ENCODE measurements at places on chromosomes 3 and 15.

- no peak for DNase-seq
Observed at GRCh38 chr3:17554078-17554477, 188.4 kb downstream of the TBC1D5 start.

- no peak for DNase-seq
Observed at GRCh38 chr3:10253731-10254130, 5.5 kb downstream of the TATDN2 start.

DNA sequence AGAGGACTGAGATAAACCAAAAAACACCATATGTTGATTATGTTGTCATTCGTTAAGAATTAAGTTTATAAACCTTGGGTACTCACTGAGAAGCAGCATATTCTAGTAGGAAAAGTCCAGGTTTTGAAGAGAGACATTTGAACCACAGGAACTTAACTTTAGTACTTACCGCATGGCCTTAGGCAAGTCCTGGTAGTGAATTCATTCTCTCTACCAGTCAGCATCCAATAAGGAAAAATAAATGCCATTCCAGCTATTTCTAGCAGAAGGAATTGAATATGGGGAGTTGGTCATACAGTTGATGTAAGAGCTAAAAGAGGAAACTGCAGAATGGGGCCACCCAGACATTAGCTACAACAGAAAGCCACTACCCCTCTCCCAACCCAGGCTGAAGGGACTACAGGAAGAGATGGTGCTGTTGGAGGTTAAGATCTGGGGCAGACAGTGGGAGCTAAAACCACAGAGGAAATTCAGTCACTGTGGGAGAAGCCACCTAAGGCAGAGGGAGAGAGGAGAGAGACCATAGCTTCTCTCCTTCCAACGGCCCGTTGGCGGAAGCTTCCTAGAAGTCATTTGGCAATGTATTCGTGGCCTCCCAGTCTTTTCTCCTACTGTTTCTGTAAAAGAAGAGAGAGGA, 133.8 kb upstream of the RARB start:
- no peak for DNase-seq

- no peak for DNase-seq
Observed at GRCh38 chr3:10632741-10633140, 127.4 kb upstream of the ATP2B2 start.

DNA sequence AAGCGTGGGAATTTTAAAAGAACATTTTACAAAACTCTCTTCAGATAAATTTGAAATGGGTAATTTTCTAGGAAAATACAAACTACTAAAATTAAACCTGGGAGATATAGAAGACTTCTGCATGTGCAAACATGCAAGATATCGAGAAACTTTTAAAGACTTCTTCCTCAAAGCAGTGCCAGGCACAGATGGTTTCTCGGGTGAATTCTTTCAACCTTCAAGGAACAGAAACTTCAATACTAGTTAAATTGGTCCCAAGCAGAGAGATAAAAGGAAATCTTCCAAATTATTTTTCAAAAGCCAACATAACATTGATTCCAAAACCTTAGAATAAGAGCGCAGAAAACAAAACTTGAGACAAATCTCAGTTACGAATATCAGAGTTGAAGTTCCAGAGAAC, 732.7 kb downstream of the PDCD6IP start:
- no peak for DNase-seq

- DNase-seq, result no peak
Observed at GRCh38 chr3:13197281-13197680, 124.1 kb upstream of the IQSEC1 start.

- no peak for DNase-seq
Observed at GRCh38 chr3:73409138-73409763, 215.5 kb downstream of the PDZRN3 start.

- DNase-seq, result no peak
Observed at GRCh38 chr3:194150252-194150934, 14.4 kb downstream of the HES1 start.

GRCh38 chr15:41876689-41877088, 17.2 kb downstream of the SPTBN5 start:
- DNase-seq, result no peak

DNA sequence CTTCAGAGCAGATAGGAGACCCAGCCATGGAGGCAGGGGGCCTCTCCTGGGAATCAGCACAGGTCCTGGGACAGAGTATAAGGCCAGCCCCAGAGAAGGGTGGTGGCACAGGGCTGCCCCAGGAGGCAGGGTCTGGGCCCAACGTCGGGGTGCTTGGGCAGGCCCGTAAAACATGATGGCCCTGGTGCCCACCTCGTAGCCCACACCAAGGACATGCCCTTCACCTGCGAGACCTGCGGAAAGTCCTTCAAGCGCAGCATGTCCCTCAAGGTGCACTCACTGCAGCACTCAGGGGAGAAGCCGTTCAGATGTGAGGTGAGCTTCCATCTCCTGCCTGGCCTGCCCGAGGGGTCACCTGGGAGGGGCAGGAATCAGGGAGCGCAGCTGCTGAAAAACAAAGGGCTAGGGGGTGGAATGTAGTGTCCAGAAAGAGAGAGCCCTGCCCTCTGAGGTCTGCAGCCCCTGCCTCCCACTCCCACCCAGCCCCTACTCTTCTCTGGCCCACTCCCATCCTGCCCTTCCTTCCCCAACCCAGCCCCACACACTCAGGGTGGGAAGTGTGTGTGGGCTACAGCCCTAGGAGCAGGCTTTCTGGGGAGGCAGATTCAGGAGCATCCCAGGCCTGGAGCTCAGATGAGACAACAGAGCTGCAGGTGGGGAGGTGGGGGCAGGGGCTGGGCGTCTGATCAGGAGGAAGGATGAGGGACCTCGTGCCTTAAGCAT, 9.5 kb downstream of the ZBTB47 start:
- no peak for DNase-seq

DNA sequence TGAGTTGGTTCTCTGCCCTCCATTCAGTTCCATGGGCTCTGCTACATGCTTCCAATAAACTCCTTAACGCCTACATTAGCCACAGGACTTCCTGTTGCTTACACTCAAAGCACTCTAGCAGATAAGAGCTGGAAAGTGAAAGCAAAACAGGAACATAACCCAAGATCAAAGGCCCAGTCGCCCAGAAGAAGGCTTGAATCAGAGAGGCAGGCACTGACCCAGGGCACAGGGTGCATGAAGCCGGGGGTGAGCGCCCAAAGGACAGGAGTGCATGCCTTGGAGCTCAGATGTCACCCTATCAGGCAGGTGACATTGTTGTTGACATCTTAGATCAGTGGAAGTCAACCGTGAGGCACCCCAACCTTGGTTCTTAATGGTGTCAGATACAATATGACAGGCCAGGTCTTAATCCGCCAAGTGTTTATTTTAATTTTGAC, 235.1 kb downstream of the UACA start:
- no peak for DNase-seq

GRCh38 chr3:194675680-194676079, 3.7 kb upstream of the LSG1 start:
- no peak for DNase-seq

DNA sequence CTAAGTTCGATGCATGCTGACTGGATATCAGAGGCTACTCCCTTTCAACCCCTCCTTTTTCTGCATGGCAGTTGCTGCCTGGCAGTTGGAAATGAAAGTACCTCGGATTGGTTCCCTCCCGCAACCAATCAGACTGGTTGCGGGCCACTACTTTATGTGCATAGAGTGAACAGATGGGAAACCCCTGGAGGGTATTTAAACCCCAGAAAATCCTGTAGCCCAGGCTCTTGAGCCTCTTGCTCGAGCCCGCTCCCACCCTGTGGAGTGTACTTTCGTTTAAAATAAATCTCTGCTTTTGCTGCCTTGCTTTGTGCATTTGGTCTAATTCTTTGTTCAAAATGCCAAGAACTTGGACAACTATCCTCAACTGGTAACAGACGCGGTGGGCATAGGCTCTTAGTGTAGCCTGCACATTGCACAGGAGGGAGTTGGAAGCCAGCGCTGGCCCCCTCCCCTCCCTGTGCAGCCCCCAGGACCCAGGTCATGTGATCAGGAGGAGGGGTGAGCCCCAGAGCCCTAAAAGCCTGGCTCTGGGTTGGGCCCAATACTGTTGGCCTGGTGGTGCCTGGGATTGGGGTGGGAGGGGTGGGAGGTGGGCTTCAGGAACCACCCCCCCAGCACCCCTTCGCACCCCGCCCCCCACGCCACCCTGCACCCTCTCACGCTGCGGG, 26.8 kb downstream of the RHCG start:
- no peak for DNase-seq

DNA sequence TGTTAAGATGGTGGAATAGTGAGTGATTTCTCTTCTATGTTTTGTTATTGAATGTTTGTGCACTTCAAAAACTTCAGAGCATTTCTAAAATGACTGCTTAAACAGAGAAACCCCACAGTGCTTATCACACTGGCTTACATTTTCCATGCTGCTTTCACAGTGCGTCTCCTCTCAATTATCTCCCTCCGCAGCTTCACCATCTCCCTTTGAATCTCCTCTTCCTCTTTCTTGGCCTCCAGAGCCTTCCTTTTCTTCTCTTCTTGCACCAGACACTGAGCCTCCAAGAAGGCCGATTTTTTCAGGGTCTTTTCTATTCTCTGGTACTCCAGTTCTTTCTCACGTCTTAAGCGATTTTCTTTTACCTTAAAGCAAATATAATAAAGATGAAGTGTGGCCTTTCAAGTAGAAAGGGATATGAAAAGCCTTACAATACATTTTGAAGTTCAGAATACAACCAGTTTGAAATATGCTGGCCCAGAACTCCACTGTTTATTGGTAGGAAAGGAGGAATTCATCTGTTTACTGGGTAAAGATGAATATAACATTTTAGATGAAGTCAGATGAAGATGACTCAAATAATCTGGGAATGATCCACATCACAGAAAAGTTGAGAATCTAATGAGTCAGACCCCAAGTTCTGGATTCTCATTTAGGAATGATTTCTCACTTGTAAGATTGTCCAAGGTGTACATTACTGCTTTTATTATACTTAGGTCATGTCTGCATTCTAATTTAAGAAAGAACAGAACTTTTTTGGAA, 21.4 kb downstream of the CCDC191 start:
- no peak for DNase-seq

GRCh38 chr3:41178576-41178975, 20.7 kb upstream of the CTNNB1 start:
- no peak for DNase-seq

DNA sequence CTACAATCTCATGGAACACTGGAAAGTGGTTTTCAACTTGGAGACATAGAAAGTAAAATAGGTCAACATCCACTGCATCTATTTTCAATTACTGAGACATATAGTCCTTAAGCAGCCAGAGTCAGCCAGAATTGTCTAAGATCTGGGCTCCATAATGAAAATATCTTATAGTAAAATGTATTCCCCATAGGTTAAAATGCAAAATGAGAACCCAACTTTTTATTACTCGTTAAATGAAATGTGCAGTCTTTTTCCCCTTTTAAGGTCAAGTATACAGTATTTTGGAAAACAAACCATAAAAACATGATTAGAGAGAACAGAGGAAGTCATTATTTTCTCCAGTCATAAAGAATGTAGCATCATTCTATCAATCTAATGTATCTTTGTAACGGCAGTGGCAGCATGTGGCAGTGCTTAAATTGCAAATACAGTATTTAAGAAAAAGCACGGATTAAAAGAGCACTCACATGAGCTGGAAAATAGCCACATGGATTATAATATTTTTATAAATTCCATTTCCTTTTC, 64.4 kb upstream of the CPB1 start:
- no peak for DNase-seq

GRCh38 chr3:110243081-110243480, 828.5 kb upstream of the NECTIN3 start:
- no peak for DNase-seq

DNA sequence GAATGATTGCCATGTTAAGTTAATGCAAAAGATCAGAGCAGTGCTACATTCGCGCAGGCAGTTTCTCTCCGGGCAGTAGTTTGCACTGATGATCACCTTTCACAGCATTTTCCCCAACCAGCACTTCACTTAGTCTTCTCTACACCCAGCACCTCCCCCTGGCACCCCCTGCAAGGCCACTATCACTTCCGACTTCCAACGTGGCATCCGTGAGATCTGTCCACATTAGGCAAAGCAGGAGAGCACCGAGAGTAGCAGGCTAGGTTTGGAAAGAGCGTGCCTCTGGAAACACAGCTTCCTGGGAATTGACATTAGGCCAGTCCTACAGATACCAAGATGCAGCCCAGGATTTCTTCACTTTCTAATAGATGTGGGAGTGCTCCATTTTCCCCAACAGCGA, 180.2 kb upstream of the CDIN1 start:
- no peak for DNase-seq

- no peak for DNase-seq
Observed at GRCh38 chr15:90106522-90107117, 4.4 kb upstream of the IDH2 start.

- no peak for DNase-seq
Observed at GRCh38 chr15:76274821-76275220, 36.4 kb downstream of the ETFA start.

GRCh38 chr3:38210141-38210757, 44.9 kb downstream of the OXSR1 start:
- no peak for DNase-seq

- no peak for DNase-seq
Observed at GRCh38 chr3:124587053-124587408, 143.2 kb upstream of the UMPS start.

- DNase-seq, result no peak
Observed at GRCh38 chr3:45968706-45969105, 25.4 kb downstream of the CXCR6 start.

DNA sequence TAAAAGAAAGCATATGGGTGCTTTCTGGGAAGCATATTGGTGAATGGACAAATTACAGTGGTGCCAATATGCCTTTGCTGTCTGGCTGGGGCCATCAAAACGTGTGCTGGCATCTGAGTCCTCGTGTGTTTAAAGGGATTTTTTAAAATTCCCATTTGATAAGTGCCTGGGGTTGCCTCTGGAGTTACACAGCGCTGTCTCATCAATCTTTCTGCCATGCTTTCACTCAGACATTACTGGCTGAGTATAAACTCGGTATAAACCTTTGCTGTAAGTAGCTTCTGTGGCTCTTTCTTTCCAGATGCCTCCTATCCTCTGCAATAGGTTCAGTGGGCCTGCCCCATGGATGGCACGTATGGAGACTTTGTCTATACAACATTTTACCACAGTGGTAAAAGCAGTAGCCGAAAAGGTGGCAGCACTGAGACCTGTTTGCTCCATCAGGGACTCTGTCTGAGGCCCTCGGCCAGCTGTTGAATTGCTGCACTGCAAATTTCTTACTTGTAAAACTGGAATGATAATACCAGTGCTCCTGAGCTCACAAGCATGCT, 195.5 kb downstream of the LPP start:
- no peak for DNase-seq
